ENCODE measurements at places on chromosomes 5 and 9.

GRCh38 chr5:133924221-133924920 is 44.1 kb downstream of the C5orf15 start:
- no peak for DNase-seq

DNA sequence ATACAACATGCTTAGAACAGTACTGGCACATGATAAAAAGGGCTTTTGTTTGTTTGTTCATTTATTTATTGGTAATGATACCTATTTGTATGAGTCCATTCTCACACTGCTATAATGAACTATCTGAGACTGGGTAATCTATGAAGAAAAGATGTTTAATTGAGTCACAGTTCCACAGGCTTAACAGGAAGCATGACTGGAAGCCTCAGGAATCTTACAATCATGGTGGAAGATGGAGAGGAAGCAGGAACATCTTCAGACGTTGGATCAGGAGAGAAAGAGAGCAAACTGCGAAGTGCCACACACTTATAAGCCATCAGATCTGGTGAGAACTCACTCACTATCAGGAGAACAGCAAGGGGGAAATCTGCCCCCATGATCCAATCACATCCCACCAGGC is 847.7 kb downstream of the CDH18 start:
- no peak for DNase-seq

DNA sequence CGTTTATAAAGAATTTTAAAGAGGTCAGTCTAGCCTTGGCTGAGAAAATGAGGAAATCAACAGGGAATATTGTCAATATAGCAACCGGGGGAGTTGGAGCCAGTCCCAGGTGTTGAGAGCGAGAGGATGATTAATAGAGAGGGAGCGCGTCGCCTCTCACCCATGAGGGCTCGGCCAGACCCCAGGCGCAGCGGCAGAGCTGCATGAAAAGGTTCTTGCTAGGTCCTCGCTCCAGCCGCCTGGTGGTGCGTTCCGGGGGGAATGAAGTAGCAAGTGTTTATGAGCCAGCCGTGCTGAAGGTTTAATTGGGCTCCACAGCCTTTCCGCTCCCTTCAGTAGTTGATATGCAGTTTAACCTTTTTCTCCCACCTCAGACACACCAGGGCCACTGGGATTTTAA is 167.3 kb upstream of the IRX1 start:
- no peak for DNase-seq

GRCh38 chr9:134100040-134100439 is 32.2 kb upstream of the BRD3 start:
- DNase-seq: no peak

DNA sequence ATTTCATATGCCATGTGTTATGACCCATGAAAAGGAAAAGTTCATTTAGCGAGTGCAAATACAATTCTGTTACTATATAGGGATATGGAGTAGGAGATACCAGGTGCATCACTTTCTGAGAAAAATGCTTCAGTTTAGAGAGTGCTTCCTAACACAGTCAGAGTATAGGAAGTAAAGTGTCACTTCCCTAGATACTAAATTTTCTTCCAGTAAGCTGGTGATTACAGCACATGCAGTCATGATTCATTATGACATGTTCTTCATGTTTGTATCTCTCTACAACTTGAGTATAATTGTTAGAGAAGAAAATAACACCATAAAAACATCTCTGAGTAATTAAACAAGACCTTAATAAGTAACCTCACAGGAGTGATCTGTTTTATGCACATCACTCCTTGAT is 837.0 kb downstream of the DNAH5 start:
- DNase-seq: no peak

GRCh38 chr5:32520356-32520755 is 65.0 kb upstream of the SUB1 start:
- DNase-seq: no peak

DNA sequence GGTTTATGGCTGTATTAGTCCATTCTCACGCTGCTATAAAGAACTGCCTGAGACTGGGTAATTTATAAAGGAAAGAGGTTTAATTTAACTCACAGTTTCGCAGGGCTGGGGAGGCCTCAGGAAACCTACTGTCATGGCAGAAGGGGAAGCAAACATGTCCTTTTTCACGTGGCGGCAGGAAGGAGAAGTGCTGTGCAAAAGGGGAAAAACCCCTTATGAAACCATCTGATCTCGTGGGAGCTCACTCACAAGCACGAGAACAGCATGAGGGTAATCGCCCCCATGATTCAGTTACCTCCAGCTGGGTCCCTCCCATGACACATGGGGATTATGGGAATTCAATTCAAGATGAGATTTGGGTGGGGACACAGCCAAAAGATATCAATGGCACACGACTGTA is 13.9 kb downstream of the LRRC70 start:
- no peak for DNase-seq

- no peak for DNase-seq
Observed at GRCh38 chr5:117759849-117760499, 1185.4 kb upstream of the SEMA6A start.

- no peak for DNase-seq
Observed at GRCh38 chr9:110047955-110048402, 160.0 kb downstream of the C9orf152 start.

GRCh38 chr9:35277628-35278359 is 116.0 kb downstream of the UNC13B start:
- no peak for DNase-seq

GRCh38 chr9:119961774-119962424 is 592.7 kb upstream of the BRINP1 start:
- no peak for DNase-seq

DNA sequence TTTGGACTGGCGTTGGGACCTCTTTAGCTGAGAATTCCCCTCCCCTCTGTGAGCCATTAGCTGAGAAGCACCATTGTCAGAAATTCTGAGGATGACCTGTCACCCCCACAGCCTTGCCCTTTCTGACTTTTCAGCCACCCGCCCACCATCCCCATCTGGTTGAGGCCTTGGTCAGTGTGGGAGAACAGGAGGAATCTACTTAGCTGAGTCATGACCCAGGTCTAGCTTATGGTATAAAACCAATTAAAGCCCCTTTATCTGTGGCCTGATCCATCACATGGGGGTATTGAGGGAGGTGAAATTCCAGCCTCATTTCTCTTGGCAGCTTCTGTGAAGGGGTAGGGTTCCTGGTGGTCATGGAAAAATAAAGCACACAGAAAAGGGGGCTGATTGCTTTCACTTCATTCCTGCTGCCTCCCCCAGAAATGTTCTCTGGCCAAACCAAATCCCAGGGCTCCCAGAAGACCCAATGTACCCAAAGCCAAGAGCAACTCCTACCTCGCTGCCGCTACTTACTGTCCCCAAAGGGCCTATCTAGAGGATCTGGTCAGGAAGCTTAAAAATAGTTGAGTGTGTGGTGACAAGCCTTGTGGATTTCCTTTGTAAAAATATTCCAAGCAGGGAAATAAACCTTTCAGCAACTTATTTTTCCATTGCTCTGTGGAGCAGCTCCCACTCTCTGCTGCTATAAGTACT is 174.8 kb upstream of the TNC start:
- no peak for DNase-seq

DNA sequence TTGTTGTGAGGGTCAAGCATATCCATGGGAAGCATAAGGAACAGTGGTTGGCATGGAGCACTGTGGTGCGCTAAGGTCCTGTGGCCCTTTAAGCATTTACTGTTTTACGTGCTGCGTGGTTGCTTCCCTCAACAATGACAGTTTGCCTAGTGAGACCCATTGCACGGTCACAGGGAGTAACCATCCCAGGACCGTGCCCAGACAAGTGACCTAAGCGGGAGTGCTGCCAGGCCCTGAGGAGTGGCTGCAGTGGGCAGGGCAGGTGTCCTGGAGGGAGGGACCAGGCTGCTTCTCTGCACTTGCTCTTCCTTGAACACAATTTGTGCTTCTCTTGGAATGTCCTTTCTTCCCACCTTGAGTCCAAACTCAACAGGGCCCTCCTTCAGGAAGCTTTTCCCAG is 64.6 kb downstream of the RGS3 start:
- no peak for DNase-seq

- no peak for DNase-seq
Observed at GRCh38 chr5:6166698-6167394, 211.5 kb downstream of the MED10 start.

DNA sequence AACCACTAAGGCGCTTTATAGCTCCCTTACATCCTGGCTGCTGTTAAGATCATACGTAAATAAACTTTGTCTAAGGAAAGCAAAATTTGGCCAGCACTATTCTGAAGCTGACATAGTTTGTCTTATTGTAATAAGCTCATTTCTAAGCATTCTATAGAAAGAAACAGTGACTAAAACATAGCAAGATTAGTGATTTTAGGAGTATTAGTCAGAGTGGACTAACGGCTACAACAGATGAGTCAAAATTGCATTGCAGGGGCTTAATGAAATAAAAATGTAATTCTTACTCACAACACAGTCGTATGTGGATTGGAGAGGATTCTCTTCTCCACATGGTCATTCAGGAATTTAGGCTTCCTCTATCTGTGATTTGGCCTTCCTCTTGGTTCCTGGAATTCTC is 347.6 kb downstream of the GADD45G start:
- no peak for DNase-seq

- no peak for DNase-seq
Observed at GRCh38 chr9:120713257-120714087, 798 bp downstream of the MEGF9 start.

DNA sequence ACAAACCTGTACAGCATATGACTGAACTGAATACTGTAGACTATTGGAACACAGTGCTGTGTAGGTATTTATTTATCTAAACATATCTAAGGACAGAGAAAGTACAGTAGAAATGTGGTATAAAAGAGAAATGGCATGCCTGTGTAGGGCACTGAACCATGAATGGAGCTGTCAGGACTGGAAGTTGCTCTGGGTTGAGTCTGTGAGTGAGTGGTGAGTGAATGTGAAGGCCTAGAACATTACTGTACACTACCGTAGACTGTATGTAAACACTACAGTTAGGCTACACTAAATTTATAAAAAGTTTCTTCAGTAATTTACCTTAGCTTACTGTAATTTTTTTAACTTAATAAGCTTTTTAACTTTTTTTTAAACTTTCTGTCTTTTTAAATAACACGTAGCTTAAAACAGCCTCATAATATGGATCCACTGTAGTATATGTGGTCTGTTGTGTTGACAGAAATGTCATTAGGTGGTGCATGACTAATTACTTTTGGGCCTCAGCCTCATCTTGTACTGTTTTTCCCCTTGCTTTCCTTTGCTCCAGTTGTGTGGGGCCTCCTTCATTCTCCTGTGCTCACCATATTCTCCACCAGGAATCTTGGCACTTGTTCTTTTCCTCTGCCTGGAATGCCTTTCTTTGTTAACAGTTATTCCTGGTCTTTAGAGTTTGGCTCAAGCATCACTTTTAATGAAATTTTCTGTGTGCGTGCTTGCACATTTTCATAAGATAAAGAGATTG is 8.8 kb downstream of the SPIN1 start:
- no peak for DNase-seq

- no peak for DNase-seq
Observed at GRCh38 chr9:96150324-96151227, 151.4 kb downstream of the HSD17B3 start.

DNA sequence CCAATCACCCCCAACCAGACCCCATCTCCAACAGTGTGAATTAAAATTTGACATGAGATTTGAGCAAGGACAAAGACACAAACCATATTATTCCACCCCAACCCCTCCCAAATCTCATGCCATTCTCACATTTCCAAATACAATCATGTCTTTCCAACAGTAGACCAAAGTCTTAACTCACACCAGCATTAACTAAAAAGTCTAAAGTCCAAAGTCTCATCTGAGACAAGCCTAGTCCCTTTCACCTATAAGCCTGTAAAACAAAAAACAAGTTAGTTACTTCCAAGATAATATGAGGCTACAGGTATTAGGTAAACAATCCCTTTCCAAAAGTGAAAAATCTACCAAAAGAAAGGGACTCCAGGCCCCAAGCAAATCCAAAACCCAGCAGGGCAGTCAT is 140.6 kb upstream of the NR4A3 start:
- DNase-seq: no peak

DNA sequence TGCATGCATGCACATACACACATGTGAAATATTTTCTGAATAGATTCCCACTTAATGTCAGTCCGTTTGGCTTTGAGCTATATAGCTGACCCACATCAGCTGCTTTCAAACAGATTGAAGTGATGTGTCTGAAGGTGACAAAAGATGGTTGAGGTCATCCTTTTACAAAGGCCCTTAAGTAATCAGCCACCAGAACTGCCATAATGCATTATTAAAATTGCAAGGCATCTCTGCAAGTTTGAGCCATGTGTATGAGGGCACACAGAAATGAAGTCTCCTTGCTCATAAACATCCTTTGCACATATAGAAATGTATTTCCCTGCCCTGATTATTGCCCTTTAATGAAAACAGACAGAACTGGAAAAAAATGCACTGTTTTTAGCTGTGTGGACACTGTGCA is 1043.0 kb upstream of the C9orf72 start:
- no peak for DNase-seq

GRCh38 chr5:72268753-72269410 is 51.2 kb downstream of the MRPS27 start:
- DNase-seq: peak; percentile 18

DNA sequence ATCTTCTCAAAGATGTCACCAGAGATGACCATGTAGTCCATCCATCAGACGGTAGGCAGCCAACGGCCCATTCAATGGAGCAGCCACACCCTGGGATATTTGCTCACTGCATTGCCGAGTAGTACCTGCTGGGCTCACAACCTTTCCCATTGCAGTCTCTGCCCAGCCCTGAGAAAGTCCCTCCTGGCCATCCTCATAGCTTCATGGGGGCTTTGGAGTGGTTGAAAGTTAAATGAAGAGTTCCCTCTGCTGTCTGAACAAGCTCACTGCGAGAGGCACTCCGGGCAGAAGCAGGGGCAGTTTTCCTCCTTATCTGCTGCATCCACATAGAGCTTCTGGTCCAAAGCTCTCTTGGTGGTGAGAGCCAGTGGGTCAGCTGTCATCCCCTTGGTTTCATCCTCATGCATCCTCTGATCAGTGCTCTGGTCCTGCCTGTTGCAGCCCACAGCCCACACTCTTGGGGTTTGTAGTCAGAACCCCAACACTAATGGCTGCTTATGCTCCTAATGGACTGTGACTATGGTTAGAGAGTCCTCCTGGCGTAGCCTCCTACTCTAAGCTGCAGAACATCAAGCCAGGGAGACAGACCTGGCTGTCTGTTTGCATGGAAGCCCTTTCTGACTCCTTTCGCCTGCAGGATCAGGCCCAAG is 23.3 kb downstream of the TNFSF8 start:
- DNase-seq: no peak

GRCh38 chr9:121871431-121872025 is 220.1 kb downstream of the DAB2IP start:
- no peak for DNase-seq

DNA sequence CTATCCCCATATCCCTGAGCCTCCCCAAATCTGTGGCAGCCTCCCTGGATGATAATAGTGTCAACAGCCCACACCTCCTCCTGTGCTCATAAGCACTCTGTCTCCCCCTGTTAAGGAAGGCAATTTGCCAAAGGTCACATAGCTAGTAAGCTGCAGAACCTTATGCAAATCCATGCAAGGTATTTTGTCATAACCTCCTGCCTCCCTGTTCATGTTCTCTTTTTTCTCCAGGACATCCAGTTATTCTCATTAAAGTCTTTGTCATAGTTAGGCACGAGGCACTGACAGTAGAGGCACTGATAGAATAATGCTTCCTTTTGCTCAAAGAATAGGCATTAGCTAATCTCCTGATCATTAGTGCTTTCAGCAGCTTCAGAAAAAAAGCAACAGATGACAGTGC is 10.2 kb upstream of the AUH start:
- no peak for DNase-seq
